ENCODE measurements at places on chromosomes 2 and 18.

- no peaks in the 10 kb centered on the region for H3K4me1 ChIP-seq
- peaks cover 9% of the 10 kb centered on the region for H3K27me3 ChIP-seq
- H3K27ac ChIP-seq = no peak overlapping the region
- no peaks in the 10 kb centered on the region for H3K36me3 ChIP-seq
Measured at GRCh38 chr2:165697748-165698443, 96.2 kb downstream of the GALNT3 start.

GRCh38 chr2:30673127-30673526 is 134.1 kb downstream of the CAPN13 start:
- no peak overlapping the region for H3K4me3 ChIP-seq
- H3K27me3 ChIP-seq = peaks cover 15% of the 10 kb centered on the region
- DNase-seq = no peak

DNA sequence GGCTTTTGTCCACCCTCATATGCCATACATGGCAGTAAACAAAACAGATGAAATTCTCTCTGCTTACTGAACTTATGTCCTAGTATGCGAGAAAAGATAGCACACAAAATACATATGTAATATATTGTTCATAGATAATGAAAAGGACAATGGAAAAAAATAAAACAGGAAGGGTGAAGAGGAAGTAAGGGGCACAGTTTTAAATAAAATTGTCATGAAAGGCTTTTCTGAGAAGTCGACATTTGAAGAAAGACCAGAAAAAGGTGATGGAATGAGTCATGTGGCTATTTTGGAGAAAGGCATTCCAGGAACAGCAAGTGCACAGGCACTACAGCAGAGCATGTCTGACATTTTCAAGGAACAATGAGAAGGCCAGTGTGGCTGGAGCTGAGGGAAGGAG is 56.4 kb downstream of the KCNH7 start:
- no peak overlapping the region for H3K4me3 ChIP-seq
- H3K36me3 ChIP-seq = no peaks in the 10 kb centered on the region
- DNase-seq = no peak
- no peaks in the 10 kb centered on the region for H3K27me3 ChIP-seq

- no peak for DNase-seq
- no peaks in the 10 kb centered on the region for H3K27me3 ChIP-seq
- H3K4me3 ChIP-seq = no peak overlapping the region
- no peaks in the 10 kb centered on the region for H3K36me3 ChIP-seq
- H3K27ac ChIP-seq = no peak overlapping the region
Measured at GRCh38 chr2:48993576-48993975, 160.7 kb downstream of the FSHR start.

- no peak overlapping the region for H3K27ac ChIP-seq
- peaks cover 2% of the 10 kb centered on the region for H3K27me3 ChIP-seq
- H3K4me3 ChIP-seq = no peak overlapping the region
- DNase-seq = no peak
- peaks cover 17% of the 10 kb centered on the region for H3K4me1 ChIP-seq
Measured at GRCh38 chr2:196413821-196414274, 225.7 kb upstream of the CCDC150 start.

DNA sequence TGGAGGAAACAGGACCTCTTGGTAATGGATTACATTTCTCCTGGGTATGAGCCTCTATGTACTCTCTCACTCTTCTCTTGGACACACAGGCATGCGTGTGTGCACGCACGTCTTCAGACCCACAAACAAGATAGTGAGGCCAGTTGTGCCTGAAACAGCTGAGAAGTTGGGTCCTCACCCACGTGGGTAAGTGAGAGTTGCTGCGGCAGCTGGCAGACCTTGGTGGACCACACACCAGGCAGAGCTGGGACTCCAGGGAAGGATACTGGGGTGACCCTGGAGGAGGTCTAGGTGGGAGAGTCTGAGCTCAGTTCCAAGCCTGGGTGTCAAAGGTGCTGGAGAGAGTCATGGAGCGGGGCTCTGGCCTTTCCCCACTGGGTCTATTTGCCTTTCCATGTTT is 194.3 kb downstream of the HAUS1 start:
- H3K4me1 ChIP-seq = peaks cover 9% of the 10 kb centered on the region
- no peak overlapping the region for H3K4me3 ChIP-seq
- no peak overlapping the region for H3K27ac ChIP-seq
- DNase-seq = no peak

DNA sequence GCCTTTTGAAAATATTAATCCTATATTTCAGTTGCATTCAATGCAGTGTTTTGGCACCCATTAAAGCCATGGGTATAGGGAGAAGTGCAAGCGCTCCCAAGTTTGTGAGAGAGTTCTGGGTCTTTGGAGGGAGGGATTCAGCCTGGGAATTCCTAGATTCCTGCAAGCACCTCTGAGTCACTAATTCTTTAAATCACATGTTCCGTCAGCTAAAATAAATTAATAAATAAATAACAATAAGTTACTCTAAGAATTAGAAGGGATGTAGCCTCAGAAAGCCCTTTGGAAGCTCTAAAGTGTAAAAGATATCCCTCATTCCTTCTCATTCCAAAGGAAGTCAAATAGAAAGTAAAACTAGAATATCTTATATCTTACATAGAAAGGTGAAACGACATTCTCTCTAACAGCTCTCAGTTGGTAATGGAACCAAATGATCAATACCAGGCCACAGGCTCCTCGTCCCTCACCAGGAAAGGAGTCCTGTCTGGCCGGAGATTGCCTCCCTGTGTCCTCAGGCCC is 222.4 kb upstream of the RBBP8 start:
- no peaks in the 10 kb centered on the region for H3K27me3 ChIP-seq
- H3K4me3 ChIP-seq = no peak overlapping the region
- H3K36me3 ChIP-seq = no peaks in the 10 kb centered on the region

GRCh38 chr2:80145499-80145898 is 159.1 kb downstream of the LRRTM1 start:
- no peak for DNase-seq
- H3K4me1 ChIP-seq = no peaks in the 10 kb centered on the region
- H3K36me3 ChIP-seq = no peaks in the 10 kb centered on the region
- H3K27ac ChIP-seq = no peak overlapping the region
- no peak overlapping the region for H3K4me3 ChIP-seq

GRCh38 chr2:212099658-212100057 is 438.9 kb downstream of the ERBB4 start:
- no peaks in the 10 kb centered on the region for H3K36me3 ChIP-seq
- H3K27me3 ChIP-seq = no peaks in the 10 kb centered on the region
- H3K4me3 ChIP-seq = no peak overlapping the region

DNA sequence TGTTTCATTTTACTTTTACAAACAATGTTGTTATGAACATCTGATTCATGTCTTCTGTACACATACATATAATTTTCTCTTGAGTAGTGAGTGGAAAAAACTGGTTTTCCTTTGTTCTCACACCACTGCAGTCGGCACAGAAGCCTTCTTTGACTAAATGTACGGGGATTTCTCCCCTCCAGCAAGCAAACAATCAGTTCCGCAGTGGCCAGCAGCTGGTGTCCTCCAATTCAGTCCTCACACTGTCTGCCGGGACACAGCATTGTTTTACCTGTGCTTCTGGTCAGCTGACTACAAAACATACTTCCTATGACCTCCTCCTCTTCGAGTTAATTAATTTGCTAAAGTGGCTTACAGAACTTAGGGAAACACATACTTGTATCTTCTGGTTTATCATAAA is 202.8 kb downstream of the WDR7 start:
- H3K27ac ChIP-seq = no peak overlapping the region
- H3K4me3 ChIP-seq = no peak overlapping the region
- H3K27me3 ChIP-seq = no peaks in the 10 kb centered on the region
- H3K4me1 ChIP-seq = peaks cover 3% of the 10 kb centered on the region
- H3K36me3 ChIP-seq = peaks cover 5% of the 10 kb centered on the region
- DNase-seq = no peak

DNA sequence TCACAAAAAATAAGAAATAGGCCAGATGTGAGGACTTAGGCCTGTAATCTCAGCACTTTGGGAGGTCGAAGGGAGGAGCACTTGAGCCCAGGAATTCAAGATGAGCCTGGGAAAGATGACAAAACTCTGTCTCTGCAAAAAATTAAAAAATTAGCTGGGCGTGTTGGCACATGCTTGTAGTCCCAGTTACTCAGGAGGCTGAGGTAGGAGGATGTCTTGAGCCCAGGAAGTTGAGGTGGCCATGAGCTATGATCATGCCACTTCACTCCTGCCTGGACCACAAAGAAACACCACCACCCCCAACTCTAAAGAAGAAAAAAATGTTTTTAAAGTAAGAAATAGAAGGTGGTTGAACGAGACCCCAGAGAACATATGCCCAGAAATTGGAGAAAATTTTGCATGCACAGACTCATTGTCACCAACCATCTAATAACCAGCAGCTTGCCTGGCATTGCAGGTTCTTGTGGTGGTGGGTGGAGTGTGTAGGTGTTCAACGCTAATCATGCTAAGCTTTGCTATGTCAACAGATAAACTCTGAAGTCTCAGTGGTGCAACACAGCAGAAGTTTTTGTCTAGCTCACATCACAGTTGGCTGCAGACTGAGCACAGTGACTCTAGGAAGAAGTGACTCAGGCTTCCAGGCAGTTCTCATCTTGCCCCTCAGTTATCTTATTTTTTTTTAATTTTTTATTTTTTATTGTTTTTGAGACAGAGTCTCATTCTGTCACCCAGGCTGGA is 18.6 kb downstream of the ARL4C start:
- H3K36me3 ChIP-seq = peaks cover 3% of the 10 kb centered on the region
- DNase-seq = no peak
- peak overlapping the region; percentile 46 for H3K27ac ChIP-seq
- H3K4me1 ChIP-seq = peaks cover 54% of the 10 kb centered on the region
- H3K4me3 ChIP-seq = no peak overlapping the region

GRCh38 chr2:228681426-228681825 is 499.9 kb upstream of the SPHKAP start:
- no peaks in the 10 kb centered on the region for H3K4me1 ChIP-seq
- H3K36me3 ChIP-seq = no peaks in the 10 kb centered on the region
- no peak overlapping the region for H3K27ac ChIP-seq
- no peak for DNase-seq
- H3K4me3 ChIP-seq = no peak overlapping the region
- H3K27me3 ChIP-seq = no peaks in the 10 kb centered on the region

- H3K4me1 ChIP-seq = peaks cover 4% of the 10 kb centered on the region
- DNase-seq = no peak
- no peak overlapping the region for H3K27ac ChIP-seq
- peaks cover 11% of the 10 kb centered on the region for H3K27me3 ChIP-seq
- no peaks in the 10 kb centered on the region for H3K36me3 ChIP-seq
Measured at GRCh38 chr18:59044855-59045254, 94.8 kb upstream of the SEC11C start.

- no peak overlapping the region for H3K27ac ChIP-seq
- H3K27me3 ChIP-seq = no peaks in the 10 kb centered on the region
- no peak overlapping the region for H3K4me3 ChIP-seq
- no peaks in the 10 kb centered on the region for H3K36me3 ChIP-seq
Measured at GRCh38 chr2:16622399-16622968, 43.1 kb downstream of the CYRIA start.

GRCh38 chr2:170771421-170771937 is 1.3 kb downstream of the ERICH2 start:
- H3K27ac ChIP-seq = no peak overlapping the region
- H3K4me3 ChIP-seq = peak overlapping the region; percentile 65
- H3K4me1 ChIP-seq = peaks cover 11% of the 10 kb centered on the region

DNA sequence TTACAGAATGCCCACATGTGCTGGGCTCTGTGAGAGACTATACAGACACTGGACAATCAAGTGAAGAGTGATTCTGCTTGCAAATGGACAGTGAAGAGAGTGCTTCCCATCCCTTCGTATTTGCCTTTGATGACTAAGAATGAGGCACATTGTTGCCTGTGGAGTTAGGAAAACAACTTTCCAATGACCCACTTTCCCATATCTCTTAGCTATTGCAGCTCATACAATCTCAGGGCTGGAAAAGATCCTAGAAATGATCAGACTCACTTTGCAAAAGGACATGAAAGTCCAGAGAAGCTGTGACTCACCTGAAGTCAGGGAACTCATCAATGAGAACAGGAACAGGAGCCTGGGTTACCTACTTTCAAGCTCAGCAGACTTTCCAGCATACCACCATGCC is 440.5 kb upstream of the TCF4 start:
- no peaks in the 10 kb centered on the region for H3K36me3 ChIP-seq
- H3K4me3 ChIP-seq = no peak overlapping the region
- DNase-seq = no peak
- no peaks in the 10 kb centered on the region for H3K4me1 ChIP-seq
- H3K27ac ChIP-seq = no peak overlapping the region

GRCh38 chr18:25133879-25134278 is 218.1 kb downstream of the ZNF521 start:
- no peak overlapping the region for H3K4me3 ChIP-seq
- no peaks in the 10 kb centered on the region for H3K27me3 ChIP-seq
- no peaks in the 10 kb centered on the region for H3K36me3 ChIP-seq
- H3K4me1 ChIP-seq = no peaks in the 10 kb centered on the region

DNA sequence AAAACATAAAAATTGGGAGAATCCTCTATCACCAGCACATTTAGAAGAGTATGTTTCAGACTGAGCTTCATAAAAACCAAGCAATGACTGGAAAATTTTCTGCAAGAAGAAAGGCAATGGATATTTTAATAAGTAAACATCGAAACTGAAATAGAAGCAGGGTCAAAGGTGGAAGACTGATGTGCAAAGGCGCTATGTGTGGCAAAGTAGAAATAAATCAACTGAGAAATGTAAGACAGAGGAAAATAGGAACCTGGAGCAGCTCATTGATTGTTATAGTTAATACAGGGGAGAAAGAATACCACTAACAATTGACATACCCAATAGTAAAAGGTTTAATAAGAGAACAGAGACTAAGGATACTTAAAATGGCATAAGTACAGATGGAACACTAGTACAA is 818.4 kb downstream of the SOCS6 start:
- no peaks in the 10 kb centered on the region for H3K36me3 ChIP-seq
- H3K27ac ChIP-seq = no peak overlapping the region
- DNase-seq = no peak
- H3K4me1 ChIP-seq = no peaks in the 10 kb centered on the region

- peak; percentile 16 for DNase-seq
- no peak overlapping the region for H3K4me3 ChIP-seq
- peak overlapping the region; percentile 54 for H3K27ac ChIP-seq
- H3K27me3 ChIP-seq = no peaks in the 10 kb centered on the region
- peaks cover 22% of the 10 kb centered on the region for H3K36me3 ChIP-seq
- peaks cover 51% of the 10 kb centered on the region for H3K4me1 ChIP-seq
Measured at GRCh38 chr2:55620123-55620779, 2.8 kb upstream of the PPP4R3B start.

DNA sequence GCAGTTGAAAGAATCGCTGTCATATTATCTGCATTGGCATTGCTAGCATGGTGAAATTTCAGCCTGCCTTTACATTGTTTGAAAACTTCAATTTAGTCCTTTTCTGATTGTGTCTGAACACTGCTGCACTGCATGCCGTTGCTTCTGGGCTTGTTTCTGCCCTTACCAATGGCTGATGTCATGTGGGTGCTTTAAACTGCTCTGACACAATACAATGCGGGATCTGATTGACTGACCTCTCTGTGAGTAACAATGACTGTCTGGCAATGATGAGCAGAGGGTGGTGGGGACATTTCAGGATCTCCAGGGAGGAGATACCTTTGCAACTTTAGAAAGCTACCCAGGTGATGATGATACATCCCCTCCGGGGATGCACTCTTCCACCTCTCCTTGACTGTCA is 119.5 kb upstream of the ZBTB14 start:
- no peak overlapping the region for H3K27ac ChIP-seq
- no peak overlapping the region for H3K4me3 ChIP-seq
- no peaks in the 10 kb centered on the region for H3K36me3 ChIP-seq
- peaks cover 3% of the 10 kb centered on the region for H3K27me3 ChIP-seq
- no peaks in the 10 kb centered on the region for H3K4me1 ChIP-seq
- no peak for DNase-seq

- no peak overlapping the region for H3K4me3 ChIP-seq
- no peak for DNase-seq
- peaks cover 7% of the 10 kb centered on the region for H3K36me3 ChIP-seq
- H3K27ac ChIP-seq = no peak overlapping the region
- peaks cover 4% of the 10 kb centered on the region for H3K4me1 ChIP-seq
Measured at GRCh38 chr2:215949991-215950404, 63.4 kb downstream of the MREG start.

- no peak overlapping the region for H3K4me3 ChIP-seq
Measured at GRCh38 chr2:128457006-128457604, 138.4 kb upstream of the HS6ST1 start.

All from activated naive CD8-positive, alpha-beta T cell treated with anti-CD3 and anti-CD28 coated beads, Interleukin-2, amount 50 U/mL, for 24 hours (primary cell).